ENCODE measurements at places on chromosomes 1 and 21. TPM values are rescaled to one million over a fixed set of nuclear protein-coding genes. Genes with fewer than 3 reads are reported as not detected.

DNA sequence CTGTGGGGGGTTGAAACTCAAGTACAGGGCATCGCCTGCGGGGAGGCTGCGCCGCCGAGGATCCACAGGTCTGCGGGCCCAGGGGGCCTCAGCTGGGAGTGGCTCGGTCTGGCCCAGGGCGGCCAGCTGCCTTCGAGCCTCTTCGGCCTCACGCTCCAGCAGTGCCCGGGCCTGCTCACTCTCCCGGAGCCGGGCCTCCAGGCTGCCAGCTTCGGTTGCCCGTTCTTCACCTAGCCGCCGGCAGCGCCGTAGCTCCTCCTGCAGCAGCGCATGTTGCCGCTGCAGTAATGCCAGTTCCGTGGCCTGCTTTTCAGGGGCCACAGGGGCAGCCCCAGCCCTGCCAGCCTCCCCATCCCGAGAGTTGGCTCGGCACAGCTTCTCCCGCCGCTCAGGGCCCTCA is 9.4 kb downstream of the RXFP4 start:
- DNase-seq = no peak

DNA sequence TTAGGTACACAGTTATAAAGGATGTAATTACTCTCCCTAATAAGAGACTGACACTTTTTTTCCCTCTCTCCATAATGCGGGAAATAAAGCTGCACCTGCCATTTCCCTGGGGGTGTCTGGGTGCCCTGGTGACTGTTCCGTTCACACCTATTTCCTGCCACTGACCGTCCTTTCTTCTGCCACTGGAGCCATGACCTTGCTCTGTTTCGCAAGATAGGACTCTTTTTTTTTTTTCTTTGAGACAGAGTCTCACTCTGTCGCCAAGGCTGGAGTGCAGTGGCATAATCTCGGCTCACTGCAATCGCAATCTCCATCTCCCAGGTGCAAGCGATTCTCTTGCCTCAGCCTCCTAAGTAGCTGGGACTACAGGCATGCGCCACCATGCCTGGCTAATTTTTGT is 66.1 kb upstream of the SERBP1 start:
- no peak for DNase-seq

- DNase-seq = no peak
Observed at GRCh38 chr1:183982172-183982963, 55.2 kb downstream of the COLGALT2 start.

Gene LRRC53
- not detected for total RNA-seq
